ENCODE measurements at places on chromosomes 1 and 21.

GRCh38 chr1:48242141-48242736, 19.7 kb downstream of the SLC5A9 start:
- no peak for DNase-seq

- no peak for DNase-seq
These were observed 38.4 kb downstream of the AHCTF1 start for GRCh38 chr1:246893191-246893939.

GRCh38 chr1:14921057-14921456, 232.5 kb upstream of the TMEM51 start:
- DNase-seq: no peak

DNA sequence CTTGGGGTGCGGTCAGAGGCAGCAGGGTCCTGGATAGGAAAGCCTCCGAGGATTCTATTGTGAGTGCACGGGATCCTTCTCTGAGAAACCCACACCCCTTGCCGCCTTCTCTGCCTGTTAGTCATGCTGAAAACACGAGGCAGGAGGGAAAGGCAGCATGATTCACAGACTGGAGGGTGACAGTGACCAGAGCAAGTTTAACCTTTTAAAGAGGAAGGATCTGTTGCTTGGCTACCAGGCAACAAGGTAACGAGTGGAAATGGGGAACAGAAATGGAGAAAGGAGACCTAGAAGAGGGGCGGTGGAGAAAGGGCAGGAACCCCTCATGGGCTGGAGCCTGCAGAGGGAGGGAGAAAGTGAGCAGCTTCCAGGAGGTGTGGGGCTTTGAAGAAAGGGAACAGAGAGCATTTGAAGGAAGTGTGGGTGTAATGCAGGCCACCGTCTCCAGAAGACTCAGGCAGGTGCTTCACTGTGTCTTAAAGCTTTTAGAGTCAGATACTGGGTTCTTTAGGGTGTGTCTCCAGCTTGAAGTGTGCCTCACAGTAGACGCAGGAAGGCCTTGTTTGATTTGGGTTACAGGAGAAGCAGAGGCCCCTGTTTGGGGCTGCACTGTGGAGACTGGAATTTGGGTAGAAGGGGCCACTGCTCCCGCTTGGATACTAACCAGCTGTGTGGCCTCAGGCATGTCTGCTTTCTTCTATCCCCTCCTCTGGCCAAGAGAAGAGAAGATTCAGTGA, 19.1 kb downstream of the OPTC start:
- peak; percentile 10 for DNase-seq

DNA sequence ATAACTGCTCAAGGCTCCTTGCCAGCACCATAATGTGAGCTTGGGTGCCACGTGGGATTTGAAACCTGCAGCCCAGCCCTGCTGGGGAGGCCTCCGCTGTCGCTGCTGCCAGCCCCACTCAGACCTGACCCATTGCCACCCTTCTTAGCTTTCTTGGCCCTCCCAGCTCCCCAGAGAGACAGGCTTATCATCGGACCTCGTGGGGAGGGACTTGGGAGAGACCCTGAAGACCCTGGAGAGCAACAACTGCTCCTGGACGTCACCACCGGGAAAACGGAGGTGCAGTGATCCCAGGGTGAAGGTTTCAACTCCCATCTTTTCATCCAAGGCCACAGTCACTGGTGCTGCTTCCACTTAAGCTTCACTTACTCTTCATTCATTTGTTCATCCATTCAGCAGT, 596.1 kb downstream of the PTPRU start:
- no peak for DNase-seq

DNA sequence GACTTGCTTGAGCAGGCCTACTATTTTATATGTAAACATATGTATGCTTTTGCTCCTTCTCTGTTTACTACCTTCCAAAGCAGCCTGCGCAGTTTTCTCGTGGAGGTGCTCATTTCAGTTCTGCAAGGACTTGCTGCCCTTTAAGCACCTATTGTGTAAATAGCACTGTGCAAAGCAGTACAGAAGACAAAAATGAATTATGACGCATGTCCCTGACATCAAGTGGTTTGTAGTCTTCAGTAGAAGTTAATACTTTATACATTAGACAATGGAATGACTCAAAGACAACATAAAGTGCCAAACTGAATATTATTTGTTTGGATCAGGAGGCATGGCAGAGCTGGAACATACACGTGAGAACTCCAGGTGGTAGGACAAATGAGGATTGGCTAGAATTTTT, 611.7 kb downstream of the LMO4 start:
- DNase-seq: no peak

DNA sequence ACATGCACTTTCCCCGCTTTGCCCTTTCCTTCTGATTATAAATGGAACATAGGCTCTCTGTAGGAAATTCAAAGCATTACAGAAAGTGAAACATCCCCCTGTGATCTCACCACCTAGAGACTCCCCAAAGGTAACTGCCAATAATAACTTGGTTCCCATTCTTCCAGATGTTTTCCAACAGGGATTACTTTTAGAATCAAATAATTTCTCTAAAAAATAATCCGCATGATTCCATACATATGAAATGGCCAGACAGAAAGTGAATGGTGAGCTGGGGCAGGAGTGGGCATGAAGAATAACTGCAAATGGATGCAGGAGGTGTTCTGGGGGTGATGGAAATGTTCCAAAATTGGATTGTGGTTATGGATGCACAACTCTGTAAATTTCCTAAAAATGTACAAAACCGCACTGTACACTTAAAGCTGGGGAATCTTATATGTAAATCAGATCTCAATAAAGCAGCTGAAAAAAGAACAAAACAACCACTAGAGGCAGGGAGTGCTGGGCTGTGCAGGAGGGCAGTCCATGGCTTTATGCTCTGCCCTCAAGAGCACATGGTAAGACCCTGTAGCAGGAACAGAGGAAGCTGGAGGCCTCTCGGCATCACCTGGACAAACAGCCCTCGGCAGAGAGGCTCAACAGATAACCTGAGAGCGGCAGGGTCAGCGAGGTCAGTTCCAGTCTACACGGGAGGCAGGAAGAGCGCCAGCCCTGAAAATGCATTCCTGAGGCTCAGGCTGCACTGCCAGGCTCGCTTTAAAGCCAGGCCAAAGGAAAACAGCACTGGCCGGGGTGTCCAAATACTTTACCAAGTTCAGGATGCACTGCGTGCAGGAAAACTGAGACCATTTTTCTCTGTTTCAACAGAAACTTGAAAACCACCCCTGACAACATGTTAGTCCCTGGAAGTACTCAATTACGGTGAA, 39.7 kb downstream of the CAPZB start:
- no peak for DNase-seq

- DNase-seq: no peak
These were observed 6.1 kb downstream of the FABP3 start for GRCh38 chr1:31366796-31367195.

DNA sequence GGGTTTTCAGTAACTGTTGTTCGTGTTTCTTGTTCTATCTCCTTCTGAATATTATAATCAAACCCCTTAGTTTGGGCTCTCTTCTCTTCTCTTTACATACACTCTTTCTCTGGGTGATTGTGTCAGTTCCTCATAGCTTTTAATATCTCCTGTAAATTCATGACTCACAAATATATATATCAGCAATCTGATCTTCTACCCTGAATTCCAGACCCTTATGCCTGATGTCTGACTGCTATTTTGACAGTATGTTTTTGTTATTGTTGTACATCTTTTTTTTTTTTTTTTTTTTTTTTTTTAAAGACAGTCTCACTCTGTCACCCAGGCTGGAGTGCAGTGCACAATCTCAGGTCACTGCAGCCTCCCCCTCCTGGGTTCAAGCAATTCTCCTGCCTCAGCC, 70.8 kb upstream of the MPC2 start:
- no peak for DNase-seq

DNA sequence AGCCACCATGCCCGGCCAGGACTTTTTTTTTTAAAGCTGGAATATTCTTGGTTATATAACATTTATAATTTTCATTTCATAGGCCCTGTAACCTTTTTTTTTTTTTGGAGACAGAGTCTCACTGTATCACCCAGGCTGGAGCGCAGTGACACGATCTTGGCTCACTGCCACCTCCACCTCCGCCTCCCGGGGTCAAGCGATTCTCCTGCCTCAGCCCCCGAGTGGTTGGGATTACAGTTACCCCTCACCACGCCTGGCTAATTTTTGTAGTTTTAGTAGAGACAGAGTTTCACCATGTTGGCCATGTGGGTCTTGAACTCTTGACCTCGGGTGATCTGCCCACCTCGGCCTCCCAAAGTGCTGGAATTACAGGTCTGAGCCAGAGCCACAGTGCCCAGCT, 12.6 kb downstream of the ZYG11B start:
- DNase-seq: no peak

- DNase-seq: no peak
These were observed 59.3 kb downstream of the RNF220 start for GRCh38 chr1:44464361-44464760.

DNA sequence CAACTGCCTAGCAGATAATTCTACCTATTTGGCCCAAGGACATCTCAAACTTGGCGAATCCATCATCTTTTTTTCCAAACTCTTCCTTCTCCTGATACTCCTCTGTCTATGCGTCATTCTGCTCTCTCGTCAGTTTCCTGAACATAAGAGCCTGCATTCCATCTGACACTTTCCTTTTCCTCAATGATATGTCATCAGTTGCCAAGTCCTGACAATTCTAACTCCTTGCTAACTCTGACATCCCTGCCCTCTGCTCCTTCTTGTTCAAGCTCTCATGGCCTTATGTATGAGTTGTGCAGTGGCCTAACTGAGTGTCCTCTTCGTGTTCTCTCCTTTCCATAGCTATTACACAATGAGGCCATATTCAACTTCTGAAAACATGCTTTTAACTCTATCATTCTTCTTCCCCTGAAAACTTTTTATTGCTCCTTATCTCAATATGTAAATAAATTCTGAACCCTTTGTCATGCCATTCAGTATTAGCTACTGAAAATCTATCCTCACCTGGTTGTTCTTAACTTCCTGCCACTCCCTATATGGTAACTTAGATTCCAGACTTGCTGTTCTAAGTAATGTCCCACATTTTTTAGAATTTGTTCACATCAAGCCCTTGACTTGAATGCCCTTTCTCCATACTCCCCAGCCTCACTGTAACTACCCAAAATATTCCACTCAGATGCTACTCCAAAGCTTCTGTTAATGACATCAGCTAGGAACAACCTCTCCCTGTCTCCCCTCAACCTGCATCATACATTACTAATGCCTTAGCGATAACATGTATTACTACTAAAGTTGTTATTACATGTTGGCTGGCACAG, 11.5 kb downstream of the PALMD start:
- no peak for DNase-seq
